ENCODE measurements at places on chromosomes 4 and X.

GRCh38 chr4:82360298-82361177, 13.3 kb downstream of the HNRNPD start:
- DNase-seq: no peak

DNA sequence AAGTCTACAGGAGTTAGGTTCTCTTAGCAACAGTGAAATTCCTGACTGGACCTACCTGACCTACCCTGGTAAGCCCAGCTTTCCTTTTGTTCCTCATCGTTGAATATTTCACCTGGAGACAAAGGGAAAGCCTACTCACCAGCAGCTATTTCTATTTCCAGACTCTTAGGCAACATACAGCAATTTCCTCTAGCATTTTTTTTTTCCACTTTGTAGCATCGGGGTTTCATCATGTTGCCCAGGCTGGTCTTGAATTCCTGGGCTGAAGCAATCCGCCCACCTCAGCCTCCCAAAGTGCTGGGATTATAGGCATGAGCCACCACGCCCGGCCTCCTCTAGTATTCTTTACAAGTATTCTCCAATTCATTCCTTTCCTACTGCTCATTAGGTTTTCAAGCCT, 6.8 kb upstream of the S100G start:
- DNase-seq: no peak

DNA sequence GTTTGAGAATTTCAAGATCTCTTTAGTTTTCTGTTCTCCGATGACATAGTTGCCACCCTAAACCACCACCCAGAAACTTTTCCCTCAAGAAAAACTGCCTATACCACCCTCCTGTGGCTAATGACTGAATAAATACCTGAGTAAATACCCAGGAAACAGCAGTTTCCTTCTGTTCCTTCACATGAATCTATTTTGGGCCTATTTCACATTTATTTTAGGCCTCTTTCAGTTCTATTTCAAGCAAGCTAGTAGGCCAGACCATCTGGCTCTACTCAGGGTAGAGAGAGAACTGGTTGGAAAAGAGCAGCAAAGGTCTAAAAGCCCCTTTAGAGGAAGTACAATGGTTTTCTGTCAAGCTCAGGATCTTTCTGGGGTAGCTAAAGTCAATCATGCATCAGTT, 23.4 kb downstream of the ARHGEF9 start:
- DNase-seq: no peak

DNA sequence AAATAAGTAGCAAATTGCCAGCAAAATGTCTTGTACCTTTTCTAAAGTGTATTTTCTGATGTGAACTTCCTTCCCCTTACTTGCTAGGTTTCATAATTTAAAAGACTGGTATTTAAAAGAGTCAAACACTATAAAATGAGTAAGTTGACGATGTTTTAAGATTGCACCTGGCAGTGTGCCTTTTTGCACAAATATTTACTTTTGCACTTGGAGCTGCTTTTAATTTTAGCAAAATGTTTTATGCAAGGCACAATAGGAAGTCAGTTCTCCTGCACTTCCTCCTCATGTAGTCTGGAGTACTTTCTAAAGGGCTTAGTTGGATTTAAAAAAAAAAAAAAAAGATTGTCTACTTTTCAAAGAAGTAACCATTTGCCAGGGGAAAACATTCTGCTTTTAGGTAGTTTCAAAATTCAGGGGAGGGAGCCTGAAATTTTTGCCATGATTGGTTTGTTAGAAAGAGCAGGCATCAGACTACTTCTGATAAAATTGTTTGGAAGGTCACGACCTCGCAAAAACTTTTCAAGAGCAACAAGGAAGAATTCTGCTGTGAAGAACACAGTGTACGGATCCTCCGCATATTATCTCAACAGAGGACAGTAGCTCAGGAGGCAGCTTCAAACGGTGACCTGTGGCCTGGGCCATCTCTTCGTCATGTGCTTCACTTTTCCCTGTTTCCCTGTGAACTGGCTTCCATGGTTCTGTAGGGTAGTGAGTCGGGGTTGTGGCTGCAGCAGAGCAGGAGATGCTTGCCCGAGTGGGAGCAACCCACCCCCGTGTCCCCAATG, 66.1 kb downstream of the CDS1 start:
- DNase-seq: no peak

DNA sequence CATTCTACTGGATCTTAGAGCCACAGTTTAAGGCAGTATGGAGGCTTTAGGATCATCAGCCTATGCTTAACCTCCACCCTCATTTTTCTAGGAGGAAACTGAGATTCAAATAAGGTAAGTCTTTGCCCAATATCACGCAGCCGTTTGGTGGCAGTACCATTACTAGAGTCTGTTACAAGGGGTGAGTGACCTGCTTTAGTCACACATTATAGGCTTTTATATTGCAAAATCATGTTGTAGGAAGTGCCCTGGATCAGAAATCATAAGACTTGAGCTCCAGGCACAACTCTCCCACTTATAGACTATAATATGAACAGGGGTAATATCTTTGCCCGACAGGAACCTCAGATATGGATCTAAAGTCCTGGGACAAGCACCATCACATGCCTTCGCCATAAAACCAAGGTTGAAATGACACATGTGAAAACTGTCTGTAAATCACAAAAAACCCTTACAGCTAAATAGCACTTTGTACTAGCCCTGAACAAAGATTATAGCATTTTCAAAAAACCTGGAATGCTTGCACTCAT, 19.2 kb downstream of the HPSE start:
- DNase-seq: no peak

DNA sequence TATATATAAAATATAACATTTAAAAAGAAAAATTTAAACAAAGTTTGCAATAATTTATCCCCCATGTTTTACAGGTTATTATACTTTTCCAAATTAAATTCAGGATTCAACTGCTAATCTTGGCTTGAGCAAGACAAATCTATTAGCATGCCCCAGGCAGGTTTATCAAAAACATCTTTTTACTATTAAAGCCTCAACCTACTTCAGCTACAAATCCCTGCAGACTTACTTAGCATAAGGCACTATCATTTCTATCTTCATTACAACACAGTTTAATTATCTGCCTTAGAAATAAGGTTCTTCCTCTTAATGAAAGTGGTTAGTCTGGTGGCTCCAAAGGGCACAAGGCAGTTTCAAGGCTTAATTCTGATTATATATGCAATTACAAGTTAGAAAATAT, 477.6 kb downstream of the PACRGL start:
- DNase-seq: no peak

GRCh38 chr4:150600812-150601445, 19.0 kb downstream of the MAB21L2 start:
- DNase-seq: no peak

DNA sequence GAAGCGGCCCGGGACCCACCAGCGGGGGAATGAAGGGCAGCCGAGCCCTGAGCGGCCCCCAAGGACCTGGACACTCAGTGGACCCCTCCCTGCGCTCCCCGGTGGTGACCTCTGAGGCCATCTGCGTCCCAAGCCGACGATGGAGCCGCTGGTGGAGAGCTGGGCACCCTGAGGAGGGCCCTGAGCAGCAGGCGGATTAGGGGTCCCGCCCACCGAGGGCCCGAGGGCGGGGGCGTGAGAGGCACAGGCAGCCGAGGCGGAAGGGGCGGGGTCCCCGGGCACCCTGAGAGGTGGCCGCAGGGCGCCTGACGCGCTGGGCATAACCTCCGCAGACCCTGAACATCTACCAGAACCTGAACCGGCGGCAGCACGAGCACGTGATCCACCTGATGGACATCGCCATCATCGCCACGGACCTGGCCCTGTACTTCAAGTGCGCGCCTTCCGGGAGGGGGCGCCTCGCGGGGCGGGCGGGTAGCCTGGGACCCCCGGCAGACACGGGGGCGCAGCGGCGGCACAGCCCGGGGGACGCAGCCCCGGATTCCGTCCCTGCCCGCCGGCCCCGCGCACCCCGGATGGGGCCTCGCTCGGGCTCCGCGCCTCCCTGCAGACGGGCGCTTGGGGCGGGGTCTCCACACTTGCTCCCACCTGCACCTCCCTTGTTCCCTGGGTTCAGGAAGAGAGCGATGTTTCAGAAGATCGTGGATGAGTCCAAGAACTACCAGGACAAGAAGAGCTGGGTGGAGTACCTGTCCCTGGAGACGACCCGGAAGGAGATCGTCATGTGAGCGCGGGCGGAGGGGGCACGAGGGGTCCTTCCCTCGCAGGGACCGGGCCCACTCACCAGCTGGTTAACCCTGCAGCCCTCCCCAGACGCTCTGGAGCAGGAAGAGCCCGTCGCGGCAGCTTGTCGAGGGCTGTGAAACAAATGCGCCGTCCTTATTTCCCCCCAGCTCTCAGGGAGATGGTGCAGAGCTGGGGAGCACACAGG, 10.3 kb downstream of the ATP5ME start:
- DNase-seq: peak; percentile 86

DNA sequence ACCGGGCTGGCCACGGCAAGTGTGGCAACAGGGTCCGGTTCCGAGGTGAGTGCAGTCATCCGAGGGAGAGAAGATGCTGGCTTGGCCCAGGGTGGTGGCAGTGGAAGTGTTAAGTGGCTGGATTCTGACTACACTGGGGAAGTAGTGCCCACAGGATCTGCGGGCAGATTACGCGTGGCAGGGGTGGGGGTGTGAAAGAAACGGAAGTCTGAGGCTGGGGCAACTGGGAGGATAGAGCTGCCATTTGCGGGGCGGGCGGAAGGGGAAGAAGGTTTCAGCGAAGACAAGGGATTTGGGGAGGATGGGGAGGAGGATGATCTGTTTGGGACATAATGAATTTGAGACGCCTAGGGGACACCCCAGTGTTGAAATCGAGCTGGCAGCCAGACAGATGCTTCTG, 5.3 kb downstream of the RS1 start:
- DNase-seq: no peak

DNA sequence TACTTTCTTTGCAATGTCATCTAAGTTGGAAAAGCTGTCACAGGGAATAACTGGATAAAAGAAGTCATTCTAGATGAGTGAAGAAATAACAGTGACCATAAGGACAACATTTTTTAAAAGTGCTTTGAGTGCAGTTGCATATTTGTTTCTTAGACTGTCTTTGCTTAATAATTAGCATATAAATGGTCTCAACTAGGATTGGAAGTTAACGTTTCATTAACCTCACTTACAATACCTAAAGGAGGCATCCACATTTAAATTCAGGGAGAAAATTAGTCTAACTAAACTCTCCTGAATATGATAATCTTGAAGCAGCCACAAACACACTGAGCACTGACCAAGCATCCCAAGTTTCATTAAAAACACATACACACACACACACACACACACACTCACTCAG, 780.7 kb downstream of the PCDH18 start:
- no peak for DNase-seq

GRCh38 chr4:1561286-1561990, 122.7 kb downstream of the FAM53A start:
- DNase-seq: no peak

- DNase-seq: no peak
Measured at GRCh38 chr4:2091990-2092668, 33.0 kb downstream of the NAT8L start.

- DNase-seq: no peak
Measured at GRCh38 chr4:81982846-81983540, 390.8 kb downstream of the HNRNPD start.

DNA sequence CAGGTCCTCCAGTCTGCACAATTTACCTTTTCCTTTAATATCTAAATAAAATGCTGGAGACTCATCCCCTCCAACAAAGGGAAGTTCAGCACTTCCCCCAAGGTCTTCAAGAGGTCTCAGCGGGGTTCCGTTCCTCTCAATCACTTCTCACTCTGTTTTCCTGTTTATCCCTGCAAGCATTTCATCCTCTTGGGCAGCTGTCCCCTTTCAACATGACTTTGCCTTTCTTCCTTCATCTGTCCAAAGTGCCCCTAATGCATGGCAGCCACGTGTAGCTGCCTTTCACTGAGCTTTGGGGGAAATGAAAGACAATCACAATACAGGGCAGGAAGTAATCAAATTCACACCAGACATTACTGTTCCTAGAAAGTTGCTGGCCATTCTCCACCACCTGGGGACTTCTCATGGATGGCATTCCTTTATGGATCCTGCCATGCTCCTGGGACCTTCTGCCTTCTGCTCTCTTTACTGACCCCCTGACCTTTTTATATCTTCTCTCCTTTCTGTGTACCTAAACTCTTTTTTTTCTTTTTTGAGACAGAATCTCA, 79.7 kb upstream of the USP9X start:
- no peak for DNase-seq

- DNase-seq: no peak
Measured at GRCh38 chrX:12278151-12278550, 139.9 kb downstream of the FRMPD4 start.

- no peak for DNase-seq
Measured at GRCh38 chrX:24963823-24964222, 51.9 kb downstream of the ARX start.

DNA sequence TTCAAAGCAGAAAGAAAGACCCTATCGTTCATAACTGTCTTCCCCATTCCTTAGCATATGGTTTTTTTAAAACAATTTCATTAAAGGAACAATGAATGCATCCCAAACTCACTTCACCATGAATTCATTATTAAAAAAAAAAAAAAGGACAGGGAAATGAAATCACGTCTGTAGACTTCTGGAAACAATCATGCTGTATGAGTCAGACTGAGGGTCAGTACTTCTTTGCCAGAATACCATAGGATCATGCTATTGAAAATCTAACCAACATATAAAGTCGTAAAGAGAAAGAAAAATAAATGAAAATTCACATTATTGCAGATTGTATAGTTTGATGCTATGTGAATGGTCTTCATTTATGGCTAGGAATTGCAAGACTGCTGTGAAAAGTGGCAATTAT, 144.4 kb downstream of the PCDH18 start:
- no peak for DNase-seq

- DNase-seq: no peak
Measured at GRCh38 chrX:63652086-63652765, 132.8 kb downstream of the ARHGEF9 start.

- DNase-seq: no peak
Measured at GRCh38 chr4:6565691-6566390, 9.1 kb upstream of the MAN2B2 start.

DNA sequence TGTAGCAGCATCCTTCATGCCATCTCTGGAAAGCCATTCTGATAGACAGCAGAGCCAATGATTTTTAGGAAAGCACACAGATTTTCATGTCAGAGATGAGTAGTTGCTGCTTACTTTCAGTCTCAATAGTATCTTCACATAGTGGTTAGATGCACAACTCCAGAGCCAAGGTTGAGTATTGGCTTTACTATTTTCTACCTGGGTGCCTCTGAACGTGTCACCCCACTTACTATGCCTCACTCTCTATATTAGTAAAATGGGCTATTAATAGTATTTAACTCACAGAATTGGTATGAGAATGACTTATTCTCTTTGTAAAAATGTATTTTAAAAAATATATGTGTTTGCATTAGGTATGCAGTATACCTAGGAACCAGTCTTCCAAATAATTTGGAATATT, 108.8 kb upstream of the STIM2 start:
- DNase-seq: no peak

DNA sequence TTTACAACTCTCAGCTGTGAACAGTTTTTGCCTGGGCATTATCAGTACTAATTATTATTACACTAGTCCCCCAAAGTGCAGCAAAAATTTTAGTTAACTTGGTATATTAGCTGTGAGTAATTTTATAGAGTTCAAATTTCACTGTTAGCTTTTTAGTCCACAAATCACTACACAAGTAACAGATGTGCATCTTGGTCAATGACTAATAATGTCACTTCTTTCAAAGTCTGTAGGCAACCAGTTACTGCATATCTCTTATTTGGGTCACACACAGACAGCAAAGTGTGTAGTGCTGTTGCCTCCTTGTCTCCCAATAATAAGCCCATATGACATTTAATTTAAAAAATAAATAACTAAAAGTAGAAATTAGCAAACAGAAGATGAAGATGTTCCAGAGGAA, 159.9 kb downstream of the SCFD2 start:
- no peak for DNase-seq

- no peak for DNase-seq
Measured at GRCh38 chr4:168337550-168337940, 19.0 kb upstream of the DDX60 start.
